Right ventricle myocardium inferior (tissue), 1 donor: ENCODE measurements at places on chromosomes 5 and 9. TPM values are rescaled to one million over a fixed set of nuclear protein-coding genes. Genes with fewer than 3 reads are reported as not detected.

- DNase-seq = no peak
These were observed 23.8 kb downstream of the EXOC3 start for GRCh38 chr5:466661-467310.

DNA sequence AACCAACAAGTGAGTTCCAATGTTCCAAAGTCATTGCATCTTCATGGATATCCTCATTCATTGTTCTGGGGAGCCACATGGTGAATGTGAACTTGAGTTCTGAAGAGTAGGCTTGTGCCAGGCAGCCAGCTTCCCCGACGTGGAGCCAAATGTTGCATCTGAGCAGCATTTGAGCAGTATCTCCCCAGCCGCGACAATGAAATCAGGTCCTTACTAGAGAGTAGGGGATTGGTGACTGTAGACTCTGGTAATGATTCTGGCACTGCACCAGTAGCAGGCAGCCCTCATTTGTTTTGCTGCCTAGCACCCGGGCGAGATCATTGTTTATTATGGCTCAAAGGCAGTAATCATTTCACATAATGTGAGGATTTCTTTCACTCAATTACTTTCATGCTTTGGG is 451.4 kb upstream of the C9orf72 start:
- DNase-seq = no peak

The FBP2 gene
- 0.54 TPM for total RNA-seq

The KIF2A gene
- total RNA-seq = 9.8 TPM

DNA sequence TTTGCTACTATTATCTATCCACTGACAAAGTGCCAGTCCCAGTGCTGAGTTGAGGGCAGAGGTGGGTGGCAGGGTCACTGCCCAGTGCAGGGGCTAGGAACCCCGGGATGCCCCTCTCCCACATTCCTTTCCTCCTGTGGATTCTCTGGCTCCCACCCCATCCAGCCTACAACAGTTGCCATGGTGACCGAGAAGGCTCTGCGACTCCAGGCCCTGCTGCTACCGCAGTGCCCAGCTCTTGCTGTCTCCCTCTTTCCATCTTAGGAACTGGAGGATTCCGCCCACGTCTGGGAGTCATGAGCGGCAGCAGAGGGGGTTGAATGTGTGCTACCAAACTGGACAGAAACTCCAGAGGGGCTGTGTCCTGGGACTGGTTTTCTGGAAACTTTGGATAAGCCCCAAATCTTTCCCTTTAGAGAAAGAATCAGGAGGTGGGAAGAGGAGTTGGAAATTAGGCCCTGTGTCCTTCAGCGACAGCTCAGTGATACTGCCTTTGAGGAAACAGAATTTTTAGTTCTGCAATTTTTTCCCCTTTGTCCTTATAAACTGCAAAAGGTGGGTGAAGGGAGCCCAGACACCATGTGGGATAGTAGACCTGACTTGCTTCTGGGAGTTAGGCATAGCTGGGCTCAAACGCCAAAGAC is 20.7 kb upstream of the C5orf47 start:
- DNase-seq = no peak

GRCh38 chr9:20028849-20029231 is 240.0 kb upstream of the SLC24A2 start:
- no peak for DNase-seq

GRCh38 chr9:119304555-119304954 is 64.7 kb downstream of the BRINP1 start:
- DNase-seq = no peak

- no peak for DNase-seq
These were observed 226.8 kb downstream of the CETN3 start for GRCh38 chr5:90182726-90183125.

The PCDHGB6 gene
- total RNA-seq = 5.9 TPM

- DNase-seq = no peak
These were observed 5.2 kb downstream of the EGR1 start for GRCh38 chr5:138470322-138471051.

The GABRA6 gene
- total RNA-seq = not detected

The SHOC1 gene
- total RNA-seq = not detected

- DNase-seq = no peak
These were observed 144.9 kb upstream of the HAPLN1 start for GRCh38 chr5:83865579-83865978.

DNA sequence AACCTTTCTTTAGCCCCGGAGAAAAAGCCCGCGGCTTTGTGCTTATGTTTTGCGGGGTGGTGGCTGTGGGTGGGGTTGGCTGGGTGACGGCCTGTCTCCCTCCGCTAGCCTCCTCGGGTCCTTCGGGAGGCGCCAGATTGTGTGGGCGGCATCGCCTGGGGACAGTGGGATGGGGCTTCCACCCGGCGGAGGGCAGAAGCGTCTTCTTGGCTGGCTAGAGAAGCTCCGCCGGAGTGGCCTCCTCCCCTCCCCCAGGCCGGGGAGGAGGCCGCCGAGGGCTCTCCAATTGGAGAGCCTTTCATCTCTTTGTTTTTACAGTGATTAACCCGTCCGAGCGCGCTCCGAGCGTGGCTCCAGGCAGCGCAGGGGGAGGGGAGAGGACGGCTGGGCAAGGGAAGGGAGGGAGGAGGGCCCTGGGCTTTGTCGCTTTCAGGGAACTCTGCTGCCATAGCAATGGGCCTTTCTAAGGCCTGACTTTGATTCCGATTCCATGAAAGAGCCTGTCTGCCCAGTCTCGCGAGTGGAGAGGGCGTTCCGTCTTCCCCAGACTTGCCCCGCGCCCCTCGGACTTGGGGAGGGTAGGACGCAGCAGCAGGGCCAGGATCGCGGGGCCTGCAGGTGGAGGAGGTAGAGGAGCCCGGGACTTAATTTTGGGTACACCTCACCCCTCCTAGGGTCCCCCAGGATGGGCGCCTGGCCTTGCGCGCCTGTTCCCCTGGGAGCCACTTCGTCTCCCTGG is 36.7 kb upstream of the TIFAB start:
- DNase-seq = no peak

The GPX3 gene
- 627 TPM for total RNA-seq

GRCh38 chr5:119357808-119358529 is 2.1 kb downstream of the TNFAIP8 start:
- no peak for DNase-seq

DNA sequence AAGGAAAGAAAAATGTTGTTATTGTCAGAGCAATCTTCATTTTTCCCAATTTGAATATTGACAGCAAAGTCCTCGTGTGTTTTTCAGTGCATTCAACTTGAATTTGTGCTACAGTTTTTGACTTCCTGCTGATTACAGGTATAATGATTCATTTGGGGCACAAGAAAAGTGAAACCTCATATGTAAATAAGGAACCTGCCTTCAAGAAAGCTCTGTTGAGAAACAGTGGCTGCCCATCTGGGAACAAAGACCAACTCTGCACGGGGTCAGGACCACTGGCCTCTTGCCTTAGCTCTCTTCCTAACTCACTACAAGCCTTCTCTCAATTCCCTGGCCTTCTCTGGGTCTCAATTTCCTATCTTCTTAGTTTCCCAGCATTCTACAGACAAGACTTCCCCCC is 21.0 kb downstream of the TIMD4 start:
- no peak for DNase-seq

DNA sequence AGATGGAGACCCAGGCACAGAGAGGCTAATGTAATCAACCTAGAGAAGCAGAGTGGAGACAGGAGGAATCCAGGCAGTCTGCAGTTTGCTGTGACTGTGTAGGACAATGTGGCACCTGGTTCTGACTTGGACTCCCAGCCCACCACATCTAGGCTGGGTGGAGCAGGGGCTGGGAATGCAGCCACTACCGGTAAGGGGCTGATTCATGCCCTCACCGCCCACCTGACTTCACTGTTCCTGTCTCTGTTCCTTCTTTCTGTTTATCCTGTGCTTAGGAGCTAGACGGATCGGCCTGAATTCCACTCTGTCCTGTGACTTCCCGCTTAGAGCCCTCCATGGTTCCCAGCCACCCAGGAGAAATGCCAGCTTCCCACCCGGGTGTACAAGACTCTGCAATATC is 2.6 kb downstream of the PDLIM4 start:
- no peak for DNase-seq

- no peak for DNase-seq
These were observed 9.7 kb upstream of the LVRN start for GRCh38 chr5:115952588-115952987.

The ECM2 gene
- 8.5 TPM for total RNA-seq
